ENCODE measurements at places on chromosomes 7 and 10. TPM values are rescaled to one million over a fixed set of nuclear protein-coding genes. Genes with fewer than 3 reads are reported as not detected.

Gene ADIRF
- total RNA-seq = 17.6 TPM

Gene EBLN1
- total RNA-seq = not detected

Gene SH2D4B
- not detected for total RNA-seq

Gene MSMB
- total RNA-seq = not detected

Gene CAV1
- total RNA-seq = 1,092 TPM

Gene SGCE
- 70.4 TPM for total RNA-seq

Gene AASS
- 6.3 TPM for total RNA-seq

Gene WASL
- total RNA-seq = 13.2 TPM

Gene NXPH1
- total RNA-seq = not detected

DNA sequence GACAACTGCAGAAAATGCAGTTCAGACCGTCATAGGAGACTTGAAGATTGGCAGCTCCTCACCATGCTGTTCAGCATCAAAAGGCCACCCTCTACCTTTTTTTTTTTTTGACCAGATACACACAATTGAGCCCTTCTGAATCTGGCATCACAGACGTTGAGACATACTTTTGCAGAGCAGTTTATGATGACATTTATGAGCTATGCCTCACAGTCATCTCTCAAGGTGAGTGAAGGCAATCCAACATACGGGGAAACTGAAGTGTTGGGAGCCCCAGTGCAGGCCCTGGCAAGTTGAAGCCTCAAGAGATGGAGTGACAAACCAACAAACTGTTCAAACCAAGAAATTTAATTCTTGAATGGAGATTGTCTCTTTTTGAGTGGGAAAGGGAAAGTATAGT is 83.6 kb upstream of the DLX6 start:
- DNase-seq = no peak
- no peak overlapping the region for H3K4me3 ChIP-seq
- no peaks in the 10 kb centered on the region for H3K36me3 ChIP-seq
- H3K4me1 ChIP-seq = no peaks in the 10 kb centered on the region

- no peak for DNase-seq
- peaks cover 76% of the 10 kb centered on the region for H3K27me3 ChIP-seq
- H3K4me1 ChIP-seq = 0 out of 2 replicates have a peak, but pooled peaks cover 10% of the 10 kb centered on the region
Measured at GRCh38 chr7:155807789-155808548, 4.3 kb downstream of the SHH start.

GRCh38 chr7:157714166-157715070 is 377.6 kb downstream of the DNAJB6 start:
- no peak for DNase-seq
- H3K36me3 ChIP-seq = no peaks in the 10 kb centered on the region
- H3K27ac ChIP-seq = no peak overlapping the region
- H3K4me3 ChIP-seq = no peak overlapping the region
- H3K4me1 ChIP-seq = no peaks in the 10 kb centered on the region

- peaks cover 48% of the 10 kb centered on the region for H3K4me1 ChIP-seq
- no peak overlapping the region for H3K4me3 ChIP-seq
- H3K27me3 ChIP-seq = no peaks in the 10 kb centered on the region
Measured at GRCh38 chr10:17669185-17669872, 25.4 kb downstream of the STAM start.

DNA sequence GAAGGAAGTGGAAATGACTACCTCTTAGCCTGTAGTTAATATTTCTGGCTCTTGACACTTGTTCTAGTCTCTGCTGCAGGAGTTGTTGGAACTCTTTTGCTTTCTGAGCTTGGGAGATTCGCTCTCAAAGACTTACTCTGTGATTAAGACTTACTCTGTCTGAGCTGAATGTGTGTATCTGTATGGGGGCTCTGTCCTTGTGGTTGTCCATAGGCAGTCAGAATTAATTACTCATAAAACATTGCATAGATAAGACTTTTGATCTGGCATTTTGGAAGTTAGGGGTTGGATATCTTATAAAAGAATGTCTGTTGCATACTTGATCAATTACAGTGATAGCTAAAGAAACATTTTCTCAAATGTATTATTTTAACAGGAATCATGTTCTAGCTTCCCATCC is 199.2 kb upstream of the KIAA1217 start:
- H3K4me3 ChIP-seq = no peak overlapping the region
- no peak overlapping the region for H3K27ac ChIP-seq
- peaks cover 10% of the 10 kb centered on the region for H3K4me1 ChIP-seq
- no peaks in the 10 kb centered on the region for H3K36me3 ChIP-seq
- 0 out of 2 replicates have a peak, but pooled peaks cover 4% of the 10 kb centered on the region for H3K27me3 ChIP-seq

GRCh38 chr7:2247141-2247995 is 5.3 kb downstream of the NUDT1 start:
- no peaks in the 10 kb centered on the region for H3K27me3 ChIP-seq
- peak overlapping the region; percentile 20 for H3K4me3 ChIP-seq
- H3K27ac ChIP-seq = peak overlapping the region; percentile 99

DNA sequence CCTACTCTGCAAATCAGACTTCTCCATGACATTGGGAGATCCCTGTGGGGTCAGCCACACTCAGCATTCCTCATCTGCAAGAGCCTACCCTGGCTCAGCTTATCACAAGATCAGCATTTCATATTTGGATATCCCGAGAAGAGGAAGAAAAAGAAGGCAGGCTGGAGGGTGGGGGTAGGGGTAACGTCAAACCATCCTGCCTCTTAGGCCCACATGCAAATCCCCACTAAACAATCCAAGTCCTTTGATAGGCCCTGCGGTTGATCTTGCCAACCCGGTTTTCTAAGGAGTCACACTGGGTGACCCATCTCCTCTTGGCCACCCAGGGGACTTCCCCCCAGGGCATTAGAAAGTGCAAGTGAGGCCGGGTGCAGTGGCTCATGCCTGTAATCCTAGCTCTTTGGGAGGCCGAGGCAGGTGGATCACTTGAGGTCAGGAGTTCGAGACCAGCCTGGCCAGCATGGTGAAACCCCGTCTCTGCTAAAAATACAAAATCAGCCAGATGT is 128.0 kb upstream of the CALN1 start:
- H3K4me1 ChIP-seq = no peaks in the 10 kb centered on the region
- no peak overlapping the region for H3K4me3 ChIP-seq
- H3K36me3 ChIP-seq = no peaks in the 10 kb centered on the region

- peaks cover 8% of the 10 kb centered on the region for H3K4me1 ChIP-seq
- no peaks in the 10 kb centered on the region for H3K36me3 ChIP-seq
- no peaks in the 10 kb centered on the region for H3K27me3 ChIP-seq
- H3K27ac ChIP-seq = no peak overlapping the region
Measured at GRCh38 chr10:61592581-61592980, 70.1 kb upstream of the CABCOCO1 start.

Measured in GM23248 (cell line).